ENCODE measurements at places on chromosomes 4 and X.

DNA sequence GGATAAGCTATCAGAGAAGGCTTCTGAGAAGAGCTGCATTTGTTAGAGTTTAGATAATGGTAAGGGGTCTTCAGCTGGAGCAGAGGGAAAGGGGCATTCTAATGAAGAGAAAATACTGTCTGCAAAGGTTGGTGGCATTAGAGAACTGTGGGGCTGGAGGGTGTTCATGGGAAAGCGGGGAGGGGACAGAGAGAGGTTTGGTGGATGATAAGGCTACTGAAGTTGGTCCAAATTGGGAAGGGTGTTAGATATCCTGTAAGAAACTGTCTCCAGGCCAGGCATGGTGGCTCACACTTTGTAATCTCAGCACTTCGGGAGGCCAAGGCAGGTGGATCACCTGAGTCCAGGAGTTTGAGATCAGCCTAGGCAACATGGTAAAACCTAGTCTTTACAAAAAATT, 59.9 kb downstream of the AFF1 start:
- DNase-seq = no peak

- DNase-seq = peak; percentile 35
These were observed at the start of gene MTMR1 for GRCh38 chrX:150692831-150693724. TSS of gene MTMR1 (plus strand) at chrX:150693396. CDS start at chrX:150693531, 135 bp downstream.

GRCh38 chr4:105345838-105346237, 128.0 kb downstream of the PPA2 start:
- no peak for DNase-seq

DNA sequence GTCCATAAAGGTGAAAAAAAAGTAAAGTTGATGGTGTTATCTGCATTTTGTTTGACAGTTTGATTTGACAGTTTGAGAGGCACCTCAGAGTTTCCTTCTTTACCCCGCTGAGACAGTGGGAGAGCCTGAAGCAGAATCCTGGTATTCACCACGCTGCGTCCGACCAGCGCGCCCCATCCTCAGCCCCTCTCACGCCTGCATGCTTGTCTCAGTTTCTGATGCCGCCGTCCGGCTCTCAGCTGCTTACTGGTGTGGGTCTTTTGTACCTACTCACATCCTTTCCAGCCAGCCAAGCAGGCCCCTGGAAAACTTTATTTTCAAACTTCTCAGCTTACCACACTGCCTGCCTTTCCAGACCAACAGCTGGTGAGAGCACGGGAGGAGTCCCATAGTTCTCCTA, 175.2 kb downstream of the DCLK2 start:
- no peak for DNase-seq

GRCh38 chr4:1094336-1094690, 19.1 kb downstream of the RNF212 start:
- no peak for DNase-seq

DNA sequence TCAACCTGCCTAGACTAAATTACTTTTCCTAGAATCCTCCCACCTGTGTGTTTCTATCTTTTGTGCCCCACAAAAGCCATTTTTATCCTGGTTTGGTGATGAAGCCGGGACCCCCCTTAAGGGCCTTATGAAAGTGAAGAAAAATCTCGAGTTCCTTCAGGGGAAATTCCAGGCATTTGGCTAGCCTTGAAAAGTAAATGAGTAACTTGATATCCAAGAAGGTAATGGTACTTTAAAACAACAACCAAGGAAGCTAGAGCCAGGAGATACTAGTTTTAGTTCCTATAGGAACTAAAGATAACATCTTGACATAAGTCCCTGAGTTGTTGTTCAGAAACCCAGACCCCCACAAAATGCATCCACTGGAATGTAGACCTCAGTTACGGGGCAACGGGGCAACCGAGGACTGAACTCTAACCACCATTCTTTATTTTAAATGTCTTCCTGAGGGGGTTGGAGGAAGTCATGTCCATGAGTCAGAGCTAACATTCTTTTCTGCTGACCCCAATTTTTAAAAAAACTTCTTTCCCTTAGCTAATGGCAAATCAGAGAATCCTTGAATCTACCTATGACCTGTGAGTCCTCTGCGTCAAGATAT, 73.9 kb downstream of the VCX3A start:
- DNase-seq = no peak
